ENCODE measurements at places on chromosomes 12 and 14.

DNA sequence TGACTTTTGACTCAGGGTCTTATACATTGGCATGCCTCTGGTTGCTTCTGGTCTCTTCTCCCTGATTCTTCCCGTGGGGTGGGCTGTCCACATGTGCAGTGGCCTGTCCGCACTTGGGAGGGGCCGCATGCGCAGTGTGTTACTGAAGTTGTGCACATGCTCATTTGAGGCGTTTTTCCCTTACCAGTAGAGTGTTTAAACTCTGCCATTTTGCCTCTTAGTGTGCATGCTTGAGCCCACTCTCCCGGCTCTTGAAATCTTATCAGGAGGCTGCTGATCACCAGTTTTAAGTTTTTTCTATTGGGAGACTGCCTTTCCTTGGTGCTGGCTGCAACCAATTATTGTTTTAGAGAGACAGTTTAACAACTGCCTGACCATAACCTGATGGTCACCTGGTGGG lies 32.1 kb upstream of the HECTD1 start:
- no peak for DNase-seq

DNA sequence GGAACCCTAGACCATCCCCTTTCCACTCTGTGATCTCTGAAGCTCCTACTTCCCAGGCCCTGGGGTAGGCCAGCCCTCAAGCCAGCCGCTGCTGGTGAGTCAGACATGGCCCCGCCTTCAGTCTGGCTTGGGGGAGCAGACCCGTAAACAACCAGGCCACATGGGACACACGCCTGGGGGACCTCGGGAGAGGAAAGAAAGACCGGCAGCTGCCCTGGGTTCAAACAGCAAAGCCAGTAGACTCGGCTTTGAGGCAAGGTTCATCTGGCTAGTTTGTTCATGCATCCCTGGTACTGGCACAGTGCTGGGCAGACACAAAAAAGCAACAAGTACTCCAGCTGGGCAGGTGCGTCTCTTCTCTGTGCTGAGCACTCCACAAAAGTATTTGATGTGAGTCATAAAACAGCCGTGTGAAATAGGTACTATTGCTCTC lies 101.9 kb downstream of the SETD3 start:
- no peak for DNase-seq

DNA sequence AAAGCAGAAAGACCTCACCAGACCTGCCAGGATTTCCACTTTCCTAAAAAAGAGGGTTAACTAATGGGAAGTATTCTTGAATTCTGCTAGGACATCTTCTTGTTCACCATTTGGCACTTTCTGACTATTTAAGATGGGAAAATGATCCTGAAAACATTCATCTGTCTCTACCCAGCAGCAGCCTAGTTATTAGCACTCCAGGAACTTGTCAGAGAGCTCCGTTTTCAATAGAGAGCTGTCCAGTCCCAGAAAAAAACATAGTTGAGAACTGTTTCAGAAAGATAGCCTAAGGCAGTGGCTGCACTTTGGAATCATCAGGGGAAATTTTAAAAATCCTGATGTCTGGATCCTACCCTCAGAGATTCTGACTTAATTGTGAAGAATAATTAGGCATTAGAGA lies 22.1 kb upstream of the CEP83 start:
- DNase-seq, result no peak

DNA sequence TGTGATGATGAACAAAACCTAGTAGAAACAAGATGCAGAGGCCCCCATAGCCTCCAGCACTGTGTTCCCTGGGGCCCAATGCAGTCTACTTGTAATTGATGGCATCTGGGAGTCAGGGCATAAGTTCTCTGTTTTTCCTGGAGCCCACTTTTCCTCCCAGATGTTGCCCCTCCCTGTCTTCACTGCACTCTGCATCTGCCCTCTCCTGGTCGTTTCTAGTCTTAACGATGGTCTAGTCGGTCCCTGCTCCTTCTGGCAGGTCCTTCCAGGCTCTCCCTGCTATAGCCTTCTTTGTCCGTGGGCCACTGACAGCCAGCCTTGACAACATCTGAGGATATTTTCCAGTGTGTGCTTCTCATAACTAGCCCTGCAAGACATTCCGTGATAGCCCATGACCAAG lies 208.3 kb downstream of the GXYLT1 start:
- no peak for DNase-seq

DNA sequence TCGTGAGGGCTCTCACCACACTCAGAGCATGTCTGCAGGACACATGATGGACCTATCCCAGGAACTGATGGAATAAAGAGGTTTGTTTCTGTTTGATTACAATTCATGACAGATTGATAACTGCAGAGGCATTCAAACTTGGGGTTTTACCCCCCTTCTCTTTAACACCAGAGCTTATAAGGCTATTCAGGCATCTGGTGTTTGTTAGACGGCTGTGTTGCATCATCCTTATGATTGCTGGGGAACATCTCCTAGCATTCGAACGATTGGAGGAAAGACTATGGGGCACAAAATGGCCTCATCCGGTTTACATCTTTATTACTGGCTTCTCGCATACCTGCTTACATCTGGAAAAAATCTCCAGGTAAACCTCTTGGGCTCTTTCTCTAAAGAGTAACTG lies 191.8 kb downstream of the MSRB3 start:
- DNase-seq, result no peak

- DNase-seq, result no peak
Measured at GRCh38 chr14:34472706-34473279, 10.8 kb upstream of the SPTSSA start.

DNA sequence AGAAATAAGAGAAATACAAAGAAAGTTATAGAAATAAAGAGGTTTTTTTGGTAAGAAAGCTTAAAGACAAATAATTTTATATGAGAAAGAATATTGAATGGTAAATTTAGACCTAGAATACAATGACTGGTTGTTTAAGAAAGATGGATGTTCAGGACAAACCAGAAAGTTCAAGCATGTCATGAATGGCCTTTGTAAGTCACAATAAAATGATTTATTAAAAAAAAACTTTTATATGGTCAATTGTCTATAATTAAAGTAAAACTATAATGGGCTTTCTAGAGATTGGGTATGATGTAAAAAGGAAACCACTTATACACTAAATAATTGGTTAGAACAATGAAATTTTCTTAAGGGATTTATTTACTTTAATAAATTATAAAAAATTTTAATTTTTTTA lies 19.8 kb upstream of the CAPRIN2 start:
- DNase-seq, result no peak

GRCh38 chr14:52649511-52649910 lies 45.8 kb downstream of the ERO1A start:
- DNase-seq, result no peak

DNA sequence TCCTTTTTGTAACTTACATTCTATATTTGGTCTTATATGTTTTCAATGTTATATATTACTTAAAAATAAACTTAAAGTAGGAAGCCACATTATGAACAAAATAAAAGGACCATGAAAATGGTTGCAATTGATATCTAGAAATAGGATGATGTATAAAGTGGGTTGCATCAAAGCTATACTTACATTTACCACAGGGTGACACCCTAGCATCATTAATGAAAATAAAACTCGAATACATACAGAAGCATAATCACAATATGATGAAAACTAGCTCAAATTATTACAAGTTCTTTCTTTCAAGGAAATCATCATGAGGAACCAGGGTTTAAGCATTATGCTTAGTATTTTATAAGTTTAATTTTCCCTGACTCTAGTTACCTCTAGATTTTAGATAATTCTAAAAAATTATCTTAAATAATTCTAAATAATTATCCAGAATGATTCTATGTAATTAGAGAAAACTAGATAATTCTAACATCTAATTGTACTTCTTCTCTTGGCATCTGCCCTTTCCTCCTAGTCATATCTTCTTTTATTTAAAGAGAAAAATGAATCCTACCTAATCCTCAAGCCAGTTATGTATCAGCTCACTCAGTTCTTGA lies 31.2 kb downstream of the TAS2R7 start:
- DNase-seq, result no peak

GRCh38 chr12:117818400-117818799 lies 150.4 kb downstream of the KSR2 start:
- no peak for DNase-seq

DNA sequence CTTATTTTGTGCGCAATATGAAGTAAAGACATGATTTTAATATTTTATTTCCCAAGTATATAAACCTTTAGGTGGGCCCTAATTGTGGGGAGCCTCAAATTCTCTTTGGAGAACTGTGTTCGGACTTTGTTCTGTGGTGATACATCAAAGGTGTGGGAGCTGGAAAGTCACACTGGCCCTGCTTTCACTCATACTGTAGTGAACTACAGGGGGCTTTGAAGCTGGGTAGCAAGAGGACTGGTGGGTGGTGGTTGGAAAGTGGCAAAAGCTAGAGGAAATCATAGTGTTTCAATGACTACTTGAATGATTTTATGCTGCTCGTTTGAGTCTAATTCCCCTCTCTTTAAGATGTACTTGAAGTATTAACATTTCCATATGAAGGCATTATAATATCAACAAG lies 13.2 kb downstream of the TTC6 start:
- DNase-seq, result no peak

- DNase-seq, result no peak
Measured at GRCh38 chr12:91123236-91123916, 12.1 kb upstream of the LUM start.

DNA sequence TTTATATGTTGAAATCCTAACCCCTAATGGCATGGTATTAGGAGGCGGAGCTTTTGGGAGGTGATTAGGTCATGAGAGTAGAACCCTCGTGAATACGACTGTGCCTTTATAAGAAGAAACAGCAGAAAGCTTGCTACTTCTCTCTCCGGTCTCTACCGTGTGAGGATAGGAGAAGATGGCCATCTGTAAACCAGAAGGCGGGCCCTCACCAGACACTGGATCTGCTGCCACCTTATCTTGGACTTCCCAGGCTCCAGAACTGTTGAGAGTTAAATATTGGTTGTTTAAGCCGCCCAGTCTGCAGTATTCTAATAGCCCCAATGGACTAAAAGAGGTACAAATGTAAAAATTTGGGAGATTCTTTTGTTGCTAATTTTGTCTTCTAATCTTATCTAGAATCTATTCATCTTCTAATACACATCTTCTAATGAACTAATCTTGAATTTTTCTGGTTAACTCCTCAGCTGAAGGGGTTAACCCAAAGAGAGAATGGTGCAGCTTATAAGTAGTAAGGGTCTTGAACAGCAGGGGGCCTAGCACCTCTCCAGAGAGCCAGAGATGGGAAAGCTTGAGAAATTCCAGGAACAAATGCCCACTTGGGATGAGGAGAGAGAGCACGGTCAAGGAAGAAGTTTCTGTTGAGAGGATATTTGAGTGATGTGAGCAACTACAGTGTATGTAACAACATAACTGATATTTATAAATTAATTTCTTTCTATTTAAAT lies 264.0 kb upstream of the GRIP1 start:
- DNase-seq, result no peak

GRCh38 chr12:26808766-26809476 lies 24.1 kb downstream of the ITPR2 start:
- no peak for DNase-seq

DNA sequence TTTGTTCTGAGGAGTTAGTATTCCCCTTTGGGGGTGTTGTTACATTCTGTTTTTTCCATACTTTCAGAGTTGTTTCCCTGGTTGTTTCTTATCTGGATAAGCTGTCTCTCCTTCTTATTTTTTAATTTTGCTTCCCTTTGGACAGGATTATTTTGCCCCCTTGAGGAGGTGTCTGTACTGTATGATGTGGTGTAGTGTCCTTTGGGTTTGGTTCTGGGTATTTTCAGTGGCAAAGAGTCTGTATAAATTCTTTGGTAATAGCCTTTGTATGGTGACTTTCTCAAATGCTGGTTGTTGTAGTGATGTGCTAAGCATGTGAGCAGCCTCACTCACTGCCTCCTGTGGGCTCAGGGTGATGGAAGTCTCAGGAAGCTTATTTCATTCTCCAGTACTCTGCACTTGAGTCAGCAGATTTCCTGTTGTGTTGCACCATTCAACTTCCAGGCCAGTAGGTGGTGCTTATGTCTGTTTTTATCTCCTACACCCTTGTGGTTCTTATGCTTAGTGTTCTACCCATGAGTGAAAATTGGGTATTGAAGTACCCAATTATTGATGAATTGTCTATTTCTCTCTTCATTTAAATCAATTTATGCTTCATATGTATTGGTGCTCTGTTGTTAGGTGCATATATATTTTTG lies 103.3 kb upstream of the PMCH start:
- no peak for DNase-seq

- DNase-seq, result no peak
Measured at GRCh38 chr12:110849748-110850403, 3.1 kb downstream of the CCDC63 start.

GRCh38 chr12:93275589-93275988 lies 102.1 kb upstream of the NUDT4 start:
- no peak for DNase-seq

DNA sequence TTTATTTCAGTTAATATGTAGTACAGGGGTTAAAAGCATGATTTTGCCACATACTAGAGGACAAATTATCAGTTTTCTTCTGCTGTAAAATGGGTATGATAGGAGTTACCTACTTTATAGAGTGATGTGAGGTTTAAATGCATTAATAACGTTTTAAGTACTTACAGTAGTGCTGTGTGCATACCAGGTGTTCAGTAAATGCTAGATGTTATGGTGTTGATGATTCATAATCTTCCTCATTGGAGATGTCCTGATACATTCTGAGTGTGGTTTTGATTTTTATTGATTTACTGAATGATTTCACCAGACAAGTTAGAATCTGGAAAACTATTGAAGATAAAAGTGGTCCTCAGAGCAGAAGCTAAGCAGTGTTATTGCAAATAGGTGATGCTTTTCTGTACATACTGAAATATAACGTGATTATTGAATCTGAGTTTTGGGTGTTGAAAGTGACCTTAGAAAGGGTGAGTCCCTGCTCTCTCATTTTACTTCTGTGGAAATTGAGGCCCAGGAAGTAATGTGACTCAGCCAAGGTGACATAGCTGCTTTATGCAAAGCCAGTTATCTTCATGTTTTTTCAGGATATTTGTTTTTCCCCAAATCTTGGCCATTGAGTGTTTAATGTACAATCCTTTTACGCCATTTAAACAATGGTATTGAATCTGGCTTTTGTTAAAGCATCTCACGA lies 54.7 kb downstream of the VRK1 start:
- no peak for DNase-seq

- DNase-seq, result no peak
Measured at GRCh38 chr12:88723219-88723618, 142.9 kb upstream of the KITLG start.

- DNase-seq, result no peak
Measured at GRCh38 chr14:75715926-75716780, 55.1 kb downstream of the TTLL5 start.
